ENCODE measurements at places on chromosomes 5 and 9.
A peak's percentile ranks its signal among the peaks of the same experiment; 100 is the strongest.

DNA sequence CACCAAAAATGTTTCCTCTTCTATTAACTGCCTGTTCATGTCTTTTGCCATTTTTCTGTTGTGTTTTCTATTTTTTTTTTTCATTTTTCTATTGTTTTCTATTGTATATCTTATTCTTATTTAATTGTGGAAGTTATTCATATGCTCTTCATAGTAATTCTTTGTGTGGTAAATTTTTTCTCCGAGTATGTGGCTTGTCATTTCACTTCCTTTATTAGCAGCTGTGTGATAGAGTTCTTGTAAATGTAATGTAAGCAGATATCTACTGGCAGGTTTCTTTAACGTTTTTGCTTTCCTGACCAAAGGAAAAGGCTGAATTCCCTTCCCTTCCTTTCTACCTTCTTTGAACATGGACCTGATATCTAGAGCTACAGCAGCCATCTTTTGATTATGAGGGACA is 5.8 kb upstream of the PLPP1 start:
- DNase-seq, result no peak
- peaks cover 7% of the 10 kb centered on the region for H3K4me1 ChIP-seq
- no peak overlapping the region for H3K27ac ChIP-seq
- no peak overlapping the region for H3K4me3 ChIP-seq
- H3K36me3 ChIP-seq, result no peaks in the 10 kb centered on the region
- no peaks in the 10 kb centered on the region for H3K27me3 ChIP-seq

- H3K27me3 ChIP-seq, result no peaks in the 10 kb centered on the region
- no peaks in the 10 kb centered on the region for H3K36me3 ChIP-seq
- DNase-seq, result no peak
- no peaks in the 10 kb centered on the region for H3K4me1 ChIP-seq
- H3K27ac ChIP-seq, result no peak overlapping the region
- no peak overlapping the region for H3K4me3 ChIP-seq
These were observed 76.2 kb upstream of the MYO10 start for GRCh38 chr5:17012289-17012688.

- no peaks in the 10 kb centered on the region for H3K4me1 ChIP-seq
- H3K36me3 ChIP-seq, result no peaks in the 10 kb centered on the region
- no peak for DNase-seq
- no peak overlapping the region for H3K27ac ChIP-seq
These were observed 27.7 kb downstream of the AUH start for GRCh38 chr9:91334053-91334452.

GRCh38 chr9:93255994-93256877 is 72.3 kb downstream of the WNK2 start:
- no peak overlapping the region for H3K27ac ChIP-seq
- no peaks in the 10 kb centered on the region for H3K36me3 ChIP-seq
- no peak overlapping the region for H3K4me3 ChIP-seq
- no peaks in the 10 kb centered on the region for H3K27me3 ChIP-seq
- peak; percentile 8 for DNase-seq

DNA sequence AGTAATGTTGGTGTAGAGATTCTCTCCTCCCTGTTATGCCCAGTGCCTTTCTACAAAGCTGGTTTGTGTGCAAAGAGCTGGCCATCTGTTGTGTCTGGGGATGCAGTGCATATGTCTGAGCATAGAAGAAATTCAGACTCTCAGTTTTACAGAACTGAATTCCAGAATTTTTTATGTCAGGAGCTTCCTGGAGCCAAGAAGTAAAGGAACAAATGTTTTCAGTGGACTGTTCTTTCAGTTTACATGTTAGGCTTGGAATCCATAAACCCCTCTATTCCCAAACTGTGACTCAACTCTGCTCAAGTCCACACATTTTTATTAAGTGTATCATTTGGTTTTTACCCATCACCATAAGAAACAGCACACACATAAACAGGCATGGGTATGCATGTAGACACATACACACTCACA is 366.0 kb downstream of the BRINP1 start:
- H3K27me3 ChIP-seq, result no peaks in the 10 kb centered on the region
- DNase-seq, result no peak
- peak overlapping the region; percentile 82 for H3K27ac ChIP-seq
- no peaks in the 10 kb centered on the region for H3K4me1 ChIP-seq
- H3K36me3 ChIP-seq, result no peaks in the 10 kb centered on the region
- H3K4me3 ChIP-seq, result no peak overlapping the region

DNA sequence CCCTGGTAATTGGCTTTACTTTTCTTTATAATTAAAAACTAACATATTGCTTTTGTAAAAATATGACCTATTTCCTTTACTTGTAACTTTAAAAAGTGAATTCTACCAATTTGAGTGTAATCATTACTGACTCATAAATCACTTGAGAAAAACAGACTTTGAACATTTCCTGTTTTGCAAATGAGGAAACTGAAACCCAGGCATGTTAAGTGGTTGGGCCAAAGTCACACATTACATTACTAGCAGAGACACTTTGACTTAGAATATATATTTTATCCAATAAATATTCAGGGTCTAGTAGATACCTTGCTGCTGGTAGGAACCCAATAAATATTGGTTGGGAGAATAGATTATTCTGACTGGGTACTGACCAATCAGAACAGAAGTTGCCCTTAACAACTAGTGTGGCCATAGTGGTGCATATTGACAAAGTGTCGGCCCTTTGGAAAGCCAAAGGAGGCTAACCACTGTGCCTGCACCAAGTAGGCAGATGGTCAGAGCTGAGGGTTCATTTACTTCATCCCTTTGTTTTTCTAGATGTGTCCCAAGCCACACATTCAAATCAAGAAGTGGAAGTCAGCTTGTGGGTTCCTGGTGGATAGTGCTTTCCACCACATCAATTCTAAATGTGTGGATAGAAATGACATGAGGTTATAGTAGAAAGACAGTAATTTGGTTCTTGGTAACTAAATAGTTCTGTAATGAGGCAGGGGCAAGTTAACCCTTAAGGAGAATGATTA is 365.1 kb upstream of the RIOK2 start:
- H3K36me3 ChIP-seq, result no peaks in the 10 kb centered on the region
- DNase-seq, result no peak
- no peak overlapping the region for H3K27ac ChIP-seq
- H3K27me3 ChIP-seq, result no peaks in the 10 kb centered on the region

GRCh38 chr9:137924761-137925369 is 47.3 kb downstream of the CACNA1B start:
- no peak overlapping the region for H3K4me3 ChIP-seq
- H3K27ac ChIP-seq, result no peak overlapping the region
- no peak for DNase-seq
- no peaks in the 10 kb centered on the region for H3K27me3 ChIP-seq
- H3K4me1 ChIP-seq, result no peaks in the 10 kb centered on the region

DNA sequence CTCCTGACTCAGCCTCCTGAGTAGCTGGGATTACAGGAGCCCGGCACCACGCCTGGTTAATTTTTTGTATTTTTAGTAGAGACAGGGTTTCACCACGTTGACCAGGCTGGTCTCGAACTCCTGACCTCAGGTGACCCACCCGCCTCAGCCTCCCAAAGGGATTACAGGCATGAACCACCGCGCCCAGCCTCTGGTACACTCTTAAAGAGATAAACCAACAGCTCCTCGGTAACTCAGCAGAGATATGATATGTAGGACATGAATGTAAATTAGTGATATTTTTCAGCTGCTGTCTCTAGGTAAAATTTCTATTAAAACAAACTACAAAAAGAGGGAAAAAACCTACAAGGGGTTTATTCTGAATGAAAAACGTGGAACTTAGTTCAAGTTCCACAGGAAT is 42.8 kb upstream of the HK3 start:
- no peaks in the 10 kb centered on the region for H3K27me3 ChIP-seq
- H3K4me3 ChIP-seq, result no peak overlapping the region
- no peak overlapping the region for H3K27ac ChIP-seq
- peaks cover 26% of the 10 kb centered on the region for H3K36me3 ChIP-seq
- DNase-seq, result no peak
- H3K4me1 ChIP-seq, result no peaks in the 10 kb centered on the region

DNA sequence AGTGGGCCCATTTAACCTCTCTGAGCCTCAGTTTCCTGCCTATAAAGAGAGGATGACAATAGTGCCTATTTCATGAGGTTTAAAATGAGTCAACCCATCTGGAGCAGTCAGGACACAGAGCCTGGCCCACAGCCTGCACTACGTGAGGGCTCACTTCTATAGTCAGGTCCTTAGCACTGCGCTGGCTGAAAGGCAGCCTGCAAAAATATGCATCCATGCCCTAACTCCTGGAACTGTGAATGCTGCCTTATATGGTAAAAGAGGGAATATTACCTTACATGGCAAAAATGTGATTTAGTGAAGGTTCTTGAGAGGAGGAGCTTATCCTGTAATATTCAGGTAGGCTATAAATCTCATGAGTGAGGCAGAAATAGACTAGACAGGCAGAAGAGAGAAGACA is 98.5 kb downstream of the GABBR2 start:
- H3K36me3 ChIP-seq, result no peaks in the 10 kb centered on the region
- H3K27ac ChIP-seq, result no peak overlapping the region
- peaks cover 6% of the 10 kb centered on the region for H3K27me3 ChIP-seq
- H3K4me3 ChIP-seq, result no peak overlapping the region

DNA sequence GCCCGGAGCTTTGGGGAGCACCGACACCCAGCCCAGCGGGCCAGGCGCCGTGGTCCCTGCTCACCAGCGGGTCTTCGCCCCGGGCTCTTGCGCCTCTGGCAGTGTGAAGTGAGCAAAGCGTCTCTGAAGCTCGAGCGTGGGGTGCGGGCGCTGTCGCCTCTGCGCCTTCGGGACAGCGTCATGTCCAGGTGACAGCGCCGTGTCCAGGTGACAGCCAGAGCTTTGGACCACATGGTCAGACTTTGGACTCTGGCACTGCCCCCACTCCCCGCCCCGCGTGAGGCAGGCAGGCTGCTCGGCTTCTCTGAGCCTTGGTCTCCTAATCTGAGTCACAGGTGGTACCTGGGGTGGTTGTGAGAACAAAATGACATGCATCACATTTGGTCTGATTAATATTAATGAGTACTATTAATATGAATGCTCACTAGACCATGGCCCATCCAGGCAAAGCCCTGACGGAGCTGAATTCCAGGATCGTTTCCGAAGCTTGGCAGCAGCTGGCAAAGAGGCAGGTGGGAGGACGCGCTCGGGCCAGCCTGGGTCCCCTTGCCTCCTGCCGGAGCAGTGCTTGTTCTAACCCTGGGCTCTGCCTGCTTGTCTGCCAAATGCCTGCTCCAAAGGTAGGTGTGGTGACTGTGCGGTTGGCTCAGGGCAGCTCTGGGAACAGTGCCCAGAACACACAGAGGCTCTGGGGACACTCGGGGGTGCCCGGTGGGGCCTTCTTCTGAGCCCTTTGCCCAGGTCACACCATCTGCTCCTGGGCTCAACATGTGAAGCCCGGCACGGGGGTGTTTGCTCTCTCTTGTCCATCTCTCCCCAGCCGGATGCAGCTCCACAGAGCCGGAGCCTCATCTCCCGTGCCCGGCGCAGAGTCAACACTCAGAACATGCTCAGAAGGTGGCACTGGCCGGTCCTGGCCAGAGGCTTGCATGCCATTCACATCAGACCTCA is 157.1 kb downstream of the OLFM1 start:
- no peak overlapping the region for H3K27ac ChIP-seq
- no peak for DNase-seq
- H3K27me3 ChIP-seq, result no peaks in the 10 kb centered on the region
- no peaks in the 10 kb centered on the region for H3K4me1 ChIP-seq
- no peaks in the 10 kb centered on the region for H3K36me3 ChIP-seq

DNA sequence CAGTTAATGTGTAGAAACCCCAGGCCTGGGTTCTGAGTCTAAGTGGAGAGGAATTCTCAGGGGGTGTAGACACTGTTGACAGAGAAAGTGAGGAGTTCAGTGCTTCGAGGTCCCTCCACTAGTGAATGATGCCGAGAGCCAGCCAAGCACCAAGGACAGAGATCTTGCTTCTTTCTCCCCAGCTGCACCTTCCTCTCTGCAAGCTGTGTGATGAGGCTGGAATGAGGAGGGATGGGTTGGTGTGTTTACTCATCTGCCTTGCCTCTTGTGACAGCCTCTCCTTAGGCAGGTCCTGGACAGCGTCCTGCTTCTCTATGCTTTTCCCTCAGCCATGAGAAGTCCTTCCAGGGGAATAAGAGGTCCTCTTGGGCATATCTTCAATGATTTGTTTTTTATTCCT is 35.3 kb downstream of the HNRNPH1 start:
- no peaks in the 10 kb centered on the region for H3K27me3 ChIP-seq
- no peak for DNase-seq
- no peak overlapping the region for H3K4me3 ChIP-seq
- no peak overlapping the region for H3K27ac ChIP-seq
- no peaks in the 10 kb centered on the region for H3K4me1 ChIP-seq

DNA sequence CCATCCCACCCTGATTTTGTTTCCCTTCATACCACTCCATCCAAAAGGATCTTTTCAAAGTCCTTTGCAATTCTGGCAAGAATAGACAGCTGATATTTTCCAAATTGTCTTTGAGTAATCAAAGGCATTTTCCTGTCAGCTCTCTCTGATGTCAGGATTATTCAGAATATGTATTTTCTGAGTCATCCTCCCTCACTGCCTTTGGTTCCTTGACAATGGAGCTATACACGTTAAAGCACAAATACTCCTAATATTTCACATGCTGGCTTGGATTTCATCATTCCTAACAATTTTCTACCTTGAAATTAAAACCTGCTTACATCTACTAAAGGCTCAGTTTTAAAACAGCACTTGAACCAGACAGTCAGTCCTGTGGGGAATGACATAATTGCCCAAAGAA is 379.4 kb downstream of the GADD45G start:
- H3K36me3 ChIP-seq, result no peaks in the 10 kb centered on the region
- no peak overlapping the region for H3K27ac ChIP-seq
- no peaks in the 10 kb centered on the region for H3K4me1 ChIP-seq
- H3K4me3 ChIP-seq, result no peak overlapping the region
- no peaks in the 10 kb centered on the region for H3K27me3 ChIP-seq

- no peak for DNase-seq
- no peak overlapping the region for H3K27ac ChIP-seq
- no peak overlapping the region for H3K4me3 ChIP-seq
- no peaks in the 10 kb centered on the region for H3K27me3 ChIP-seq
- H3K4me1 ChIP-seq, result no peaks in the 10 kb centered on the region
These were observed 142.6 kb downstream of the MED10 start for GRCh38 chr5:6235726-6236125.

DNA sequence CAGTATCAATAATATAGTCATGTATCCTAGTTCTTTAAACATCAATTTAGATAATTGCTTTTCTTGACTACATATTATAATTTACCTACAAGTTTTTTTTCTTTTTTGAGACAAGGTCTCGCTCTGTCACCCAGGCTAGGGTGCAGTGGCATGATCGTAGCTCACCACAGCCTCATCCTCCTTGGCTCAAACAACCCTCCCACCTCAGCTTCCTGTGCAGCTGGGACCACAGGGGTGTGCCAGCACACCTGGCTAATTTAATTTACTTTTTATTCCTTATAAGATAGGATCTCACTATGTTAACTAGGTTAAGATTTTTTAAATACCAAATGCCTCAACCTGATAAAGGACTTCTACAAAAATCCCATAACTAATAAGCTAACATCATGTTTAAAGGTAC is 21.1 kb downstream of the UIMC1 start:
- H3K4me1 ChIP-seq, result peaks cover 4% of the 10 kb centered on the region
- DNase-seq, result no peak
- no peaks in the 10 kb centered on the region for H3K27me3 ChIP-seq
- no peak overlapping the region for H3K4me3 ChIP-seq

Measured in tibial artery (tissue), 4 donors.